CD4-positive, alpha-beta T cell (primary cell): ENCODE measurements at places on chromosomes 4 and X. TPM values are rescaled to one million over a fixed set of nuclear protein-coding genes. Genes with fewer than 3 reads are reported as not detected.
A peak's percentile ranks its signal among the peaks of the same experiment; 100 is the strongest.

- DNase-seq: no peak
- H3K27ac ChIP-seq: no peak overlapping the region
Measured at GRCh38 chr4:67779631-67780030, 25.4 kb upstream of the GNRHR start.

UGT2B15 gene
- total RNA-seq: not detected

GRCh38 chr4:172680691-172681090 is 487.9 kb upstream of the GALNT7 start:
- H3K4me1 ChIP-seq: no peaks in the 10 kb centered on the region
- no peak for DNase-seq
- H3K36me3 ChIP-seq: no peaks in the 10 kb centered on the region
- H3K27me3 ChIP-seq: no peaks in the 10 kb centered on the region
- H3K27ac ChIP-seq: no peak overlapping the region

- no peak for DNase-seq
- no peaks in the 10 kb centered on the region for H3K27me3 ChIP-seq
- no peak overlapping the region for H3K4me3 ChIP-seq
- no peaks in the 10 kb centered on the region for H3K36me3 ChIP-seq
- no peak overlapping the region for H3K27ac ChIP-seq
Measured at GRCh38 chr4:174357321-174357720, 73.6 kb downstream of the CEP44 start.

GRCh38 chrX:43744284-43744683 is 88.2 kb downstream of the MAOA start:
- no peak overlapping the region for H3K4me3 ChIP-seq
- no peak for DNase-seq
- H3K36me3 ChIP-seq: no peaks in the 10 kb centered on the region
- H3K4me1 ChIP-seq: no peaks in the 10 kb centered on the region
- no peaks in the 10 kb centered on the region for H3K27me3 ChIP-seq
- no peak overlapping the region for H3K27ac ChIP-seq

DNA sequence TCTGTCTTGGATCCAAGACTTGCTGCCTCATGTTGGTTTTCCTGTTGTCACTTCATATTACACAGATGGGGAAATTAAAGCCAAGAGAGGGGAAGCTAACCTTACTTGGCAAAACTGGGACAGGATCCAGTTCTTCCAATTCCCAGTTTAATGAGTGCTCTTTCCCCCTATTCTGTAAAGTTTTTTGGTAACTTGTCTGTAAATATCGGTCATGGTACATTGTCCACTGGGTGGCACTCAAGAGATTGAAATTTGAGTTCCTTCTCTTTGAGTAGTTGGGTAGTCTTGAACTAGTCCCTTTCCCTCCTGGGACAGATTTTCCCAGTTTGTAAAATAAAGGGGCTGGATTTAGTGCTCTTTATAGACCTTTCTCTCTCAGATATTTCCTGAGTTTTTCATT is 12.4 kb upstream of the EOLA2 start:
- H3K27me3 ChIP-seq: no peaks in the 10 kb centered on the region
- H3K36me3 ChIP-seq: peaks cover 23% of the 10 kb centered on the region
- H3K4me1 ChIP-seq: no peaks in the 10 kb centered on the region
- H3K4me3 ChIP-seq: no peak overlapping the region
- DNase-seq: peak; percentile 39

DNA sequence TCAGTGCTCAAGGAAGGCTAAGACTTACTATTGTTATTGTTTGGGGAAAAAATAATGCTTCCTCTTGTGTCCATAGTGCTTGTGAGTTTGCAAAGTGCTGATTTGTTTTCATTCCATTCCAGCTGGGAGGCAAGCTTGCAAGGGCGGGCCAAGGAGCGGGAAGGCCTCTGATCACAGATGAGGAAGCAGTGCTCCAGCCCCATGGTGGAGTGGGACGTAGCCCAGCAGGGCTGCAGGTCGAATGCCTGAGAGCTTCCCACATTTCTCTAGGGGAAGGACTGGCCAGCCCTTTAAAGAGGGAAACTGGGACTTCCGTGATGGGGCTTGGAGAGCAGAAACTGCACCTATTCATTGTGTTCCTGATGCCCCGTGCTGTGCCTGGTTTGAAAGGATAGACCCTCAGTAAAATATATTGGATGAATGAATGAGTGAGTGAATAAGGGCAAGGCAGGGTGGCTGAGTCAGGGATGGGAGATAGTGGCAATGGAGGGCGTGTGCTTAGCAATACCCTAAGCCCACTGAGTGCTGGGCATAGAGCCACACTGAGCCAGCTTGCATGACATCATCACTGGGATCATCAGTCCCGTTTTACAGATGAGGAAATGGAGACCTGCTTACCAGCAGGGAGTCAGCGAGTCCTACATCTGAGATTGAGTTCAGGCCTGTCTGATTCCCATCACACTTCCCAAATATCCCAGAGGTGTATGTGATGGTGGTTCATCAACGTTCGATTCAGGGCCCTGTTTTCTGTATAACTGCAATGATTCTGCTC is 17.9 kb upstream of the NSG1 start:
- H3K4me3 ChIP-seq: no peak overlapping the region
- no peaks in the 10 kb centered on the region for H3K36me3 ChIP-seq
- H3K27me3 ChIP-seq: no peaks in the 10 kb centered on the region
- DNase-seq: no peak
- H3K4me1 ChIP-seq: no peaks in the 10 kb centered on the region
- no peak overlapping the region for H3K27ac ChIP-seq

DNA sequence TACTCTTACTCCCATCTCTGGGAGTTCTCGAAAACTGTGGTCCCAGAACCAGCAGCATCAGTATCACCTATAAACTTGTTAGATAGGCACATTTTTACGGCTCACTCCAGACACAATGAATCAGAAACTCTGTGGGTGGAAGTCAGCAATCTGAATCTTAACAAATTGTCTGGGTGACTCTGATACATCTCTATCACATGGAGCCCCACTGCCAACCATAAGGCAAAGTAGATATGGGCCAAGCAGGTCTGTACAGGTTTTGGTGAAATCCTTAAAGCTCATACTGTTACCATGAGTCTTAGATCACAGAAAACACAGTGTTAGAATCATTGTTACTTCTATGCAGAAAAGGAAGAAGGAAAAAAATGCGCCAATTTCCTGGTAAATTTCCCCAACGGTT is 122.5 kb upstream of the HCCS start:
- no peaks in the 10 kb centered on the region for H3K4me1 ChIP-seq
- DNase-seq: no peak
- H3K36me3 ChIP-seq: no peaks in the 10 kb centered on the region
- no peak overlapping the region for H3K27ac ChIP-seq
- no peak overlapping the region for H3K4me3 ChIP-seq
- H3K27me3 ChIP-seq: no peaks in the 10 kb centered on the region

CHRDL1 gene
- not detected for total RNA-seq

- no peak overlapping the region for H3K27ac ChIP-seq
- DNase-seq: no peak
- H3K4me3 ChIP-seq: no peak overlapping the region
- no peaks in the 10 kb centered on the region for H3K27me3 ChIP-seq
Measured at GRCh38 chr4:125280892-125281403, 33.8 kb upstream of the FAT4 start.

RAB39B gene
- 5.6 TPM for total RNA-seq

UGT2B17 gene
- total RNA-seq: not detected

GRCh38 chr4:124710015-124710741 is 2.4 kb downstream of the ANKRD50 start:
- peaks cover 16% of the 10 kb centered on the region for H3K4me1 ChIP-seq
- H3K4me3 ChIP-seq: no peak overlapping the region
- no peak overlapping the region for H3K27ac ChIP-seq
- H3K36me3 ChIP-seq: no peaks in the 10 kb centered on the region
- no peak for DNase-seq

MOB1B gene
- 13.1 TPM for total RNA-seq

PDE6B gene
- total RNA-seq: 11.4 TPM

GRCh38 chr4:54439831-54440243 is 210.7 kb downstream of the PDGFRA start:
- no peaks in the 10 kb centered on the region for H3K36me3 ChIP-seq
- H3K4me1 ChIP-seq: no peaks in the 10 kb centered on the region
- no peak overlapping the region for H3K27ac ChIP-seq
- no peak overlapping the region for H3K4me3 ChIP-seq

- H3K36me3 ChIP-seq: no peaks in the 10 kb centered on the region
- H3K27ac ChIP-seq: no peak overlapping the region
- H3K27me3 ChIP-seq: no peaks in the 10 kb centered on the region
- peaks cover 27% of the 10 kb centered on the region for H3K4me1 ChIP-seq
Measured at GRCh38 chr4:71107726-71108125, 114.3 kb downstream of the DCK start.
